Stimulated activated CD4-positive, alpha-beta T cell treated with anti-CD3 and anti-CD28 coated beads, Interleukin-1b, Interleukin-23, amount 100 ng/mL, for 1 hour (primary cell): ENCODE measurements at places on chromosomes 1 and 21.

DNA sequence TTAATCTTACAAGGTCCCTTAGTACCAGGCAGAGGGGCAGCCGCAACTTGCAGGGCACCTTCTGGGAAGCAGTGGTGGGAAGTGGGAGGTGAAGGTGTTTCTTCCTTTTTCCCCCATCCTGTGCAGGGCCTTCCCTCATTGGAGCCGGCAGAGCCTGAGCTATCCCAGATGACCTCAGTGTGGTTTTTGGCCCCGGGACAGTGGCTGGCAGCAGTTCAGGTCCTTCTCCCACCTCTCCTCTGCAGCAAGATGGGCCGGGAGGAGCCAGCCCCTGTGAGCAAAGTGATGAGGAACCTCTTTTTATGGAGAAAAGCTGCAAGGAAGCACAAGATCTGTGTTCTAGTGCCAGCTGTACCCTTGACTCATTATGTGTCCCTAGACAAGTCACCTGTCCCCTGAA is 6.8 kb downstream of the PFKFB2 start:
- no peak for DNase-seq

DNA sequence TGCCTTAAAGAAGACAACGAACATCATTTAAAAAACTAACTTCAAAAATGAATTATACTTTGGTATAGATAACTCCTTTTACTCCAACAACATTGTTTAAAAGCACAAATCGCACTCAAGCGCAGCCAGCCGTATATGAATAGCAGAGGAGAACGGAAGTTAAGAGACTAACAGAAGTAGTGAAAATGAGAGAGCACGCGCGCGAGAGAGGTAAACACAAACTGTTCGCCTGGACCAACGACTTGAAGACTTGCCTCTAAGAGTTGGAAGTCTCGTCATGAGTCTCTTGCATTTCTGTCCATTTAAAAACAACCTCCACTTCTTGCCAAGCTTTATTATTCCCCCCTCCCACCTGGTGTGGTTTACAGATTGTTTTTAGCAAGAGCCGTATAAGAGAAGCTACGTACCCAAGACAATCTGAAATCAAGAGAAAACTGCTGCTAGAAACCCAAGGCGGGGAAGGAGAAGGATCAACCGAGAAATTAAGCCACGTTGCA is 479 bp downstream of the SELENOF start:
- DNase-seq, result no peak

GRCh38 chr1:6207921-6208320 is 2.0 kb downstream of the RNF207 start:
- no peak for DNase-seq

DNA sequence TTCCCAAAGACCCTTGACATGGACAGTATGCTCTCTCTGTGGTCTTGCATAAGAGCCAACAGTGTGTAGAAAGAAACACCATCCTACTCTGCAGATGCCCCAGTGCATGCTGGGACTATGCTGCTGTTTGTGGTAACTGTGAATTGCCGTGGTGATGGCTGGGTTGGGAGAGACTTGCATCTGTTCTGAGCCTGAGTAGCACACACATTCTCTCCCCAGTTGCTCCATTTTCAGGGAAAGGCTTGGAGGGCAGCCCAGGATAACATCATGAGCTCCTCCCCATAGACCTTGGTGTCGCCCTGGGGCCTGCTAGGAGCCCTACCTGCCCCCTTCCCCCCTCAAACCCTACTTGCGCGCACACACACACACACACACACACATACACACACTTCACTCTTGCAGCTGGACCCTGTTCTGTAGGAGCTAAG is 120.9 kb upstream of the IPO9 start:
- no peak for DNase-seq

DNA sequence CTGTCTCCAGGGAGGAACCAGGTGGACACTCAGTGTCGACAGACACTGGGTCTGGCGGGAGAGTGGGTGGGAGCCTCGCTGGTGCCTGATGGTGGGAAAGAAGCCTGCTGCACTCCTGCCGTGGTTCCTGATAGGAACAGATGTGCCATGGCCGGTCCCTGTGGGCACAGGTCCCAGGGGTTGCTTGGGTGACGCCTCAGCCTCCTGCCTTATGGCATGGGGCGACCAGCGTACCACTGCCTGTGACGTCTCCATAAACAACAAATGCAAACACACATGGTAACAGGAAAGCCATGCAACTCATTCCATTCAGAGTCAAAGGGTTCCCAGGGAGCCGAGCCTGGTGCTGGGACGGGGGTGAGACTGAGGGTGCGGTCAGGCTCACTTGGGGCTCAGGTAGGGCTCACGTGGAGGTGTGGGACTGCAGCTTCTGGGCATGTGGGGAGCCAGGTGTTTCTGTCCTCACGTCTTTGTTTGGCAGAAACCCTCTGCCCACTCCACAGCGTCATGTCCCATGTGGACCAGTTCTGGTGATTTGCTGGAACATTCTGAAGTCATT is 34.8 kb downstream of the SNAP47 start:
- no peak for DNase-seq

- no peak for DNase-seq
Observed at GRCh38 chr1:151967091-151967490, 26.6 kb downstream of the S100A10 start.

GRCh38 chr1:232797856-232798510 is 7.2 kb upstream of the MAP10 start:
- DNase-seq, result no peak

DNA sequence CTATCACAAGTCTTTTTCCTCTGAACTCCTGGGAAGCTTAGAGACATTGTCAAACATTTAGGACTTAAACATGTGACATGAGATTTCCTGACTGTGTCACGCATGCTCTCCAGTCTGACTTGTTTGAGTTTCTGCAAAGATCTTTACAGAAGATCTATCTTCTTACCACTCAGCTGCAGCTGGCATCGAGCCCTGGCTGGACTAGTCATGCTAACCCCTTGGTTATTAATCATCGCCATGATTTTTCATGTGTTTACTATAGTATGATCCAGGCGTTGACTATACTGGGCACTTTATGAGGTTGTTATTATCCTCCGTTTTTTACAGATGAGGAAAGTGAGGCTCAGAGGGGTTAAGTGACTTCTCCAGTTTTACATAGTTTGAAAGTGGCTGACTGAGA is 18.1 kb upstream of the IRF2BP2 start:
- DNase-seq, result no peak

DNA sequence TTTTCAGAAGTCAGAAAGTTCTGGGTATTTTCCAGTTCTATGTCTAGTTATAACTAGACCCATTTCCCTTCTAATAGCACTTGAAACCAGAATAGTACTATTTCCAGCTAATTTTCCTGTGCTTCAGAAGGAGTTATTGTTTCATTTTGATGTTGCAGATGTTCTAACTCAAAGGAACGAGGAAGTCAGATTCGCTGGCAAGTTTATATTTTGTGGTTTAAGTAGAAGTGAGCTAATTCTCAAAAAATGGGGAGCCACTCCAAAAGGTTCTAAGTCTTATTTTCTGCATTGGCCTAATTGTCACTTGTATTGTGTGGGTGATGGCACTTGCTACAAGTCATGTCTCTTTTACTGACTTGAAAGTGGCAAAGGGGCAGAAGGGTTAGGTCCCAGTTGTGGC is 18.1 kb downstream of the CCDC185 start:
- no peak for DNase-seq

- DNase-seq, result no peak
Observed at GRCh38 chr1:114318961-114319360, 165.3 kb upstream of the SYT6 start.

- DNase-seq, result no peak
Observed at GRCh38 chr1:230399321-230400006, 26.7 kb downstream of the PGBD5 start.

- no peak for DNase-seq
Observed at GRCh38 chr1:95572962-95573361, 339.0 kb downstream of the RWDD3 start.

- DNase-seq, result no peak
Observed at GRCh38 chr1:245091818-245092637, 62.8 kb upstream of the KIF26B start.

DNA sequence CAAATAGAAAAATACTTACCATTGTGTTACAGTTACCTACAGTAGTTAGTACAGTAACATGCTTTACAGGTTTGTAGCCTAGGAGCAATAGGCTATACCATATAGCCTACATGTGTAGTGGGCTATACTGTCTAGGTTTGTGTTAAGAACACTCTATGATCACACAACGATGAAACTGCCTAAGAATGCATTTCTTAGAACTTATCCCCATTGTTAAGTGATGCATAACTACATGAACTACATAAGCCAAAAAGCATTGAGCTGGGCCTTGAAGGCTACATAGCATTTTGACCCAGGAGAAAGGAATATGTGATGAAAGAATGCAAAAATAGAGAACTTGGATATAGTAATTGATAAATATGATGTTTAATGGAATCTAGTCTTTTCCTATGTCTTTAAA is 46.4 kb upstream of the JUN start:
- DNase-seq, result no peak

DNA sequence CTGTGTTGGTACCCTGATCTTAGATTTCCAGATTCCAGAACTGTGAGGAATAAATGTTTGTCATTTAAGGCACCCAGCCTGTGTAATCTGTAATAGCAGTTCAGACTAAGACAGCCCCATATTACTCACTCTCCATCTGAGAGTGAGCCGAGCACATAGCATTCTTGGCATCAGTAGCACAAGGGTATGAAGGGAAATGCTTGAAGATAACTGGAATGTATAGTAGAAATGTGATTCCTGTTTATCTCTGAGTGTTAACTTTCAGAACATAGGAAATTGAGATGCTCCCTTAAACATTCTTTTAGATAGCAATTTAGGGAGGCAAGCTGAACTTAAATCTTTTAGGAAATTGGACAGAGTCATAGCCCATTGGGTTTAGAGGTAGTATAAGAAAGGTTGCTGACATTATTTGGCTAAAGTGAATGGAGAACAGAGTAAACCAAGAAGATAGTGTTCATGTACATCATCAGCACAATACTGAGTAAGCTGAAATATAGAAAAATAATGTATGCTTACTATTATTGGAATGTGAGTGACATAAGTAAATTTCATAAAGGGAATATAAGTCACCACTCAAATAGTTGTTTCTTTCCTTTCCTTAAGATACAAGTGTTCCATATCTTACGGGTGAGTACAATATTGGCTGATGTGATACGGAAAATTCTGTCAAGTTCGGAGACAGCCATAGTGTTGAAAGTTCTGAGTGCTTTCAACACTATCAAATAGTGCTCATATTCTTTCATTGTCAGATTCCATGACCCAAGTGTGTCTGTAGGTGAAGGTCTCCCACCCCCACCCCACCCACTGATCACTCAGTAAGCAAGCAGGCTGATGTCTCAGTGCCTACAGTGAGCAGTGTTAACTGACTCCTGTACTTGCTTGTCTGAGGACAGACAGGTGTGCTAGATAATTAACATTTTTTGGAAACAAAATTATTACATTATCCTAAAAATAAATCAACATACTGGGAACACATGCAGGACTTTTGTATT is 73.7 kb downstream of the LRRC8D start:
- no peak for DNase-seq

DNA sequence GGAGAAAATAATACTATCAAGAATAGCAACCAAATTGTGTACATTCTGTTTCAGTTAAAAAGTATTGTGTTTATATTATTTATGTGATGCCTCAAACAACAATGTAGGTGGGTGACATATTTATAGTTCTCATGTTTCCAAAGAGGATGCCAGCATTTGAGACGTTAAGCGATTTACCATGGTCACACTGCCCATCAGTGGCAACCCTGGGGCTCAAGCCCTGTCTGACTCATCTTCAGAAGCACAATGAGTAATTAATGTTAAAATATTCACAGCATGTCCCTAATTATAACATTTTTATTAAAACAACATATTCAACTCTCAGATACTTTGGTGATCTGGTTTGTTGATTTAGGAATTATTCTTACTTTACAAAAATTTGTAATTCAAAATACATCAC is 409.4 kb downstream of the BRINP3 start:
- DNase-seq, result no peak

GRCh38 chr1:161091796-161092507 is 2.6 kb upstream of the NECTIN4 start:
- no peak for DNase-seq

- DNase-seq, result no peak
Observed at GRCh38 chr1:204842892-204843291, 27.8 kb upstream of the NFASC start.

DNA sequence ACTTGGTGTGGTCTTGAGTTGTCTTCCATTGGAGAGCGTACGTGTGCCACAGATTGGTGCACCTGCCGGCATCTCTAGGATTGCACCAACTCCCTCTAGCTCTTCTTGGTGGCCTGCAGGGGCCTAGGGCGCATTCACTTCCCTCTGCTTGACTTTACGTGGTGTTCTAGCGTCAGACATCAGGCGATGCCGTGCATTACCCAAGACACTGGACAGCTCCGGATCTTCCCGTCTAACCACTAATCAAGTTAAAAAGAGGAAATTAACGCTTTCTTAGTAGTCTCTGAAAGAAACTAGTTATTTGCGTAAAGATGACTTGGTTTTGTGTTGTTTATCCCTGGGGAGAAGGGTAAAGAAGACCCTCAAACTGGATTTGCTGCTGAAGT is 510 bp upstream of the IL10RB start:
- DNase-seq, result no peak

DNA sequence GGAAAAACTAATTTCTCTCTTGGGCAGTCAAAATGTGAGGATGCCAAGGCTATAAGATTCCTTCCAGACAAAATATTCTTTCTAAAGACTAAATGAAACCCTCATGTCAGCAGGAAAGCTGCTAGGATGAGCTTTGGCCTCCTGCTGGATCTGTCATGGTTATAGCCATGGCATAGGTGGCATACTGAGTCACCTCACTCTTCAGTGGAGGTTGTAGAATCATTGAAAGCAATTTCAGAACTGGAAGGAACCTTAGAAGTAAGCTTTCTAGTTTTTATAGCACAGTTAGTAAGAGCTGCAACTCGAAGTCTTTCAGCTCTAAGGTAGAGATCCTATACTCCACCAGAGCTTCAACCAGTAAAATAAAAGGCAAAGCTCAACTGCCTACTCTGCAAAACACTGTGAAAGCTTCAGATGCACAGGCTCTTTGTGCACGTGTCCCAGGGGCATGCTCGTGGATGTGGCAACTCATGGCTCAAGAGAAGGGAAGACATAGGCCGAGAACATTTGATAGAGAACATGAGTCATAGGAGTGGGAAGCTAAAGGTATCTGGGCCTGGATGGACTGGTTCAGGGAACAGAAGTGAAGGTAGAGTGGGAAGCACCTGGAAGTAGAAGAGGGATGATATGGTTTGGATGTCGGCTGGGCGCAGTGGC is 5.8 kb downstream of the AVPR1B start:
- DNase-seq, result no peak
